Activated T-helper 17 cell treated with anti-CD3 and anti-CD28 coated beads, Interleukin-2, amount 50 U/mL, for 72 hours (primary cell): ENCODE measurements at places on chromosomes 1 and 21.
A peak's percentile ranks its signal among the peaks of the same experiment; 100 is the strongest.

DNA sequence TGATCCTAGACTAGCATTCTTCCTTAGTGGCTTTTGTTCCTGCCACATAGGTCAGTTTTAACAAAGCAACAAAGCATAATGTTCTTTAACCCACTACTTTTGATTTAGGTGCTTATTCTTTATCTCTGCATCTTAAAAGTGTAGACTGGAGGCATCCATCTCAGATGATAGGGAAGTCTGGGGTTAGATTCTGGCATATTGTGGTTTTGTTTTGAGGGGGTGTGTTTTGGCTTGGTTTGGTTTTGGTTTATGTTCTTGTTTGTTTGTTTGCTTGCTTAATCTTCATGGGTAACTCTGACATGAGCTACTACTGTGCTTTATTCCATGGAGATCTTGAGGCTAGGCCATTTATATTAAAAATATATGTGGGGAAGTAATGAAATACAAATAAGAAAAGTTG, 40.3 kb upstream of the MYOCOS start:
- H3K27ac ChIP-seq: peak overlapping the region; percentile 82
- H3K36me3 ChIP-seq: peaks cover 100% of the 10 kb centered on the region
- H3K27me3 ChIP-seq: no peaks in the 10 kb centered on the region
- H3K4me3 ChIP-seq: no peak overlapping the region

DNA sequence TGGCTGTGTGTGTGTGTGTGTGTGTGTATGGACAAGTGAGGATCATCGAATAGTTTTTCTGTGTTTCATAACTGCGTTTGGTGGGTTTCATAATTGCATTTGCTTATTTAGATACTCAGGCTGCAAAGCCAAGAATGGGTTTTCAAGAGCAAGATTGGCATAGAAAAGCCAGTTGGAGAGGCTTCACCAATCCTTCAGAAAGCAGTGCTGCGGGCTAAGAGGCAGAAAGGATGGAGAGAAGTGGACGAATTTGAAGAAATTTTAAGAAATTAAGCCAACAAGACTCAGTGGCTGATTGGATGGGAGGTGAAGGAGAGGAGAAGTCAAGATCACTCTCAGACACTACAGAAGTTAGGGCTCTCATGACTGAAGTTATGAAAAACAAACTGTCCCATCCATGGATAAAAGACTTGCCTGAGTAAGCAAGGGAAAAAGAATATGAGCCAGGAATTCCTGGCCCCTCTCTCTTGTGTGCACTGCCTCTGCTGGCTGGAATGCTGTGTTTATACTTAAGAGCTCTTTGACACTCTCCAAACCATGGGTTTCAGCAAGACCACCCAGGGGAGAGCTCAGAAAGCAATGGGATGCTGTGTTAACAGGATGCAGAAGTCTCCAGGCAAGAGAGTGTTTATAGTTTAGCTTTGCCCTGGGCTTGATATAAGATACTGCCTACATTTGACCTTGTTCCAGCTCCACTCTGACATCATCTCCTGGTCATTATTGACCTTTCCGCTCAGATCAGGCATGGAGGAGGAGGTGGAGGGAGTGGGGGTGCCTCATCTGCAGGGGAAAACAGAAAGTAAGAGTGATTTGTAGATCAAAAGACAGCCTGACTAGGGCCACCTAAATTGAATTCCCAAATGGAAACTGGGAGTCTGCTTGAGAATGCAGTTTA, 232.0 kb upstream of the PLXNA2 start:
- H3K27me3 ChIP-seq: peaks cover 22% of the 10 kb centered on the region
- no peaks in the 10 kb centered on the region for H3K4me1 ChIP-seq
- H3K36me3 ChIP-seq: no peaks in the 10 kb centered on the region
- no peak for ATAC-seq

- H3K27me3 ChIP-seq: no peaks in the 10 kb centered on the region
- peaks cover 29% of the 10 kb centered on the region for H3K36me3 ChIP-seq
- peaks cover 57% of the 10 kb centered on the region for H3K4me1 ChIP-seq
- ATAC-seq: no peak
- peak overlapping the region; percentile 88 for H3K4me3 ChIP-seq
Observed at GRCh38 chr1:26287811-26288210, 7.9 kb downstream of the SH3BGRL3 start.

DNA sequence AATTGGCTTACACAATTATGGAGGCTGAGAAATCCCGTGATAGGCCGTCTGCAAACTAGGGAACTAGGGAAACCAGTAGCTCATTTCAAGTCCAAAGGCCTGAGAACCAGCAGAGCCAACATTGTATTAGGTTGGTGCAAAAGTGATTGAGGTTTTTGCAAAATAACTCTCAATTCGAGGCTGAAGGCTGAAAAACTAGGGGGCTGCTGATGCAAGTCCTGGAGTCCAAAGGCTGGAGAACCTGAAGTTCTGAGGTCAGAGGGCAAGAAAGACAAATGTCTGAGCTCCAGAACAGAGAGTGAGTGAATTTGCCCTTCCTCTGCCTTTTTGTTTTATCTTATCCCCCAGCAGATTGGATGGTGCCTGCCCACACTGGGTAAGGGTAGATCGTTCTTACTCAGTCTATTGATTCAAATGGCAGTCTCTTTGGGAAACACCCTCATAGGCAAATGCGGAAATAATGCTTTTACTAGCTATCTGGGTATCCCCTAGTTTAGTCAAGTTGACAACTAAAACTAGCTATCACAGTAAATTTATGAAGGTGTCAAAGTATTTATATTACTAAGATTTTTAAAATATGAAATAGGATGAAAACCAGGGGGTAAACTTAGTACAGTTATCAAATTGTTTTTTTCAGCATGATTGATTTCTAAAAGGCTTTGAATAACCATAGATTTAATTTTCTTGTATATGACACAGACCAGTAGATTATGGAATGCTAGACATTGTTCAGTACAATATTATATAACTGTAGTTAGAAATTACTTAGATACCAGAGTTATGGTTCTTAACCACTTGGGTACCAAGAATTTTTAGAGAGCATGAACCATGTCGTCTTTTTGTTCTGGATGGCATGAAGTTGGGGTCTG, 15.4 kb downstream of the RABGAP1L start:
- peak overlapping the region; percentile 58 for H3K27ac ChIP-seq
- peak overlapping the region; percentile 58 for H3K4me3 ChIP-seq
- H3K36me3 ChIP-seq: peaks cover 28% of the 10 kb centered on the region
- peaks cover 22% of the 10 kb centered on the region for H3K4me1 ChIP-seq

GRCh38 chr1:156840186-156840897, 18.6 kb downstream of the INSRR start:
- H3K27ac ChIP-seq: peak overlapping the region; percentile 47
- H3K36me3 ChIP-seq: no peaks in the 10 kb centered on the region
- ATAC-seq: no peak
- H3K27me3 ChIP-seq: peaks cover 23% of the 10 kb centered on the region

DNA sequence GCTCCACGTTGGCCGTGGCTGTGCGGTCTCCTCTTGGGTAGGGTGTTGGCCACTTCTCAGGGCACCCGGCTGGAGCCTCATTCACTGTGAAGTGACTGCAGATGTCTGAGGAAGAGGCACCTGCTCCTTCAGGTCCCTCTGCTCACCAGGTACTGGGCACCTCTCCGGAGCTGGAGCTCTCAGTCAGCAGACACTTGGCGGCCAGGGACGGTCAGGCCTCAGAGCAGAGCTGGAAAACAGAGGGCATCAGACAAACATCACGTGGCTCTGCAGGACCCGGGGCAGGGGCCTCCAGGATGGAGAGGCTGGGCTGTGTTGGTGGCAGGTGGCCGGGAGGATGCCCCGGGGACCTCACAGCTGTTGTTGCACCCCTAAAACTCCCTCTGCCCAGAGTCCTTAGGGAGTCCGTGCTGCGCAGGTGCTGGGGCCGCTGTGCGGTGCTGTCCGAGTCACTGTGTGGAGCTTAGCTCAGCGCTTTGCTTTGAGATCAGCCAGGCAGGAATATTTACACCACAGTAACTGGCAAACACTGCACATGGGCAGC, 59.7 kb downstream of the SLX9 start:
- no peak overlapping the region for H3K4me3 ChIP-seq
- ATAC-seq: no peak
- no peaks in the 10 kb centered on the region for H3K27me3 ChIP-seq
- H3K4me1 ChIP-seq: no peaks in the 10 kb centered on the region

GRCh38 chr1:54547601-54548388, at the start of gene ACOT11:
ACOT11 (plus strand) TSS chr1:54548228; CDS start chr1:54548310, 82 bp downstream.
- no peak within 1 kb of the TSS for H3K4me3 ChIP-seq
- H3K27ac ChIP-seq: no peak within 1 kb of the TSS
- no peaks in the 10 kb centered on the region for H3K36me3 ChIP-seq
- no peak for ATAC-seq
- peaks cover 7% of the 10 kb centered on the region for H3K4me1 ChIP-seq
- H3K27me3 ChIP-seq: no peaks in the 10 kb centered on the region
